Glomerular endothelial cell (primary cell): ENCODE measurements at places on chromosomes 12 and 14. TPM values are rescaled to one million over a fixed set of nuclear protein-coding genes. Genes with fewer than 3 reads are reported as not detected.

The RNASE7 gene
- total RNA-seq = not detected in 2 replicates

The RDH5 gene
- total RNA-seq = 1.0 and 2.6 TPM in 2 replicates

The ZFYVE1 gene
- total RNA-seq = 28.5 and 34.6 TPM in 2 replicates

The FAM181A gene
- total RNA-seq = not detected in 2 replicates

The COCH gene
- total RNA-seq = 1.1 and 1.8 TPM in 2 replicates

The VCPKMT gene
- total RNA-seq = 3.0 and 3.6 TPM in 2 replicates

The RAB5B gene
- total RNA-seq = 76.2 and 88.7 TPM in 2 replicates

The GLS2 gene
- 0.58 TPM in 1 of 2 replicates, not detected in the other for total RNA-seq

The LRRC9 gene
- total RNA-seq = not detected in 2 replicates

The FLRT2 gene
- total RNA-seq = 80.6 and 153 TPM in 2 replicates

The OASL gene
- 0.39 and 2.4 TPM in 2 replicates for total RNA-seq

The GLT8D2 gene
- 2.3 and 3.8 TPM in 2 replicates for total RNA-seq

The PLEKHG7 gene
- not detected in 2 replicates for total RNA-seq

The GALNT16 gene
- total RNA-seq = 0.70 and 1.3 TPM in 2 replicates

The CPNE6 gene
- not detected in 2 replicates for total RNA-seq

The ZDHHC22 gene
- total RNA-seq = not detected in 2 replicates

The SIRT4 gene
- 0.24 and 0.88 TPM in 2 replicates for total RNA-seq

The SLC4A8 gene
- 3.1 and 3.4 TPM in 2 replicates for total RNA-seq

The ASB2 gene
- total RNA-seq = 0.35 and 0.58 TPM in 2 replicates

The KRT77 gene
- not detected in 2 replicates for total RNA-seq

The GALNT4 gene
- total RNA-seq = 11.0 and 11.4 TPM in 2 replicates

The CALCOCO1 gene
- 53.5 and 70.5 TPM in 2 replicates for total RNA-seq

The SALL2 gene
- total RNA-seq = 2.9 and 4.6 TPM in 2 replicates

The FOXN4 gene
- not detected in 2 replicates for total RNA-seq

The SOX5 gene
- 1.5 and 2.2 TPM in 2 replicates for total RNA-seq

The COL2A1 gene
- not detected in 2 replicates for total RNA-seq

The BMP4 gene
- 27.3 and 50.6 TPM in 2 replicates for total RNA-seq

The FAIM2 gene
- total RNA-seq = not detected in 2 replicates

The CLEC9A gene
- total RNA-seq = not detected in 2 replicates

The ANHX gene
- not detected in 2 replicates for total RNA-seq

The PAX9 gene
- total RNA-seq = 0.18 and 0.34 TPM in 2 replicates

The ACSS3 gene
- total RNA-seq = 0.10 and 7.7 TPM in 2 replicates

The RBM23 gene
- total RNA-seq = 59.1 and 65.2 TPM in 2 replicates
